ENCODE measurements at places on chromosomes 2 and 18. TPM values are rescaled to one million over a fixed set of nuclear protein-coding genes. Genes with fewer than 3 reads are reported as not detected.

DNA sequence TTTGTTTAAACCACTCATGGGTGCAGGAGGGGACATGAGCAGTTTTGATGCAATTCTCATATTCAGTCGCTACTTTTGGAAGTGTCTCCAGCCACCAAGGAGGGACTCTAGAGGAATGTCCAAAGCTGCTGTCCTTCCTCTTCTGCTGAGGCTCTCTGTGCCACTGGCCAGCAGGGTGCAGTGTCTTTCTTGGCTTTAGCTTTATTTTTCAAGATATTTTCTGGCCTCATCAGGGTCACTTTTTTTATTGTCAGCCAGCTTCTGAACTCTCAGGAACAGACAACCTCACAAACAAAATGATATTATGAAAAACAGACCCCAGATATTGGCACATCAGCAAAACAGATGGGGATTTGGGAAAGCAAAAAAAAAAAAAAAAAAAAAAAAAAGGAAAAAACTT is 289.3 kb upstream of the ZSWIM2 start:
- no peak for DNase-seq

DNA sequence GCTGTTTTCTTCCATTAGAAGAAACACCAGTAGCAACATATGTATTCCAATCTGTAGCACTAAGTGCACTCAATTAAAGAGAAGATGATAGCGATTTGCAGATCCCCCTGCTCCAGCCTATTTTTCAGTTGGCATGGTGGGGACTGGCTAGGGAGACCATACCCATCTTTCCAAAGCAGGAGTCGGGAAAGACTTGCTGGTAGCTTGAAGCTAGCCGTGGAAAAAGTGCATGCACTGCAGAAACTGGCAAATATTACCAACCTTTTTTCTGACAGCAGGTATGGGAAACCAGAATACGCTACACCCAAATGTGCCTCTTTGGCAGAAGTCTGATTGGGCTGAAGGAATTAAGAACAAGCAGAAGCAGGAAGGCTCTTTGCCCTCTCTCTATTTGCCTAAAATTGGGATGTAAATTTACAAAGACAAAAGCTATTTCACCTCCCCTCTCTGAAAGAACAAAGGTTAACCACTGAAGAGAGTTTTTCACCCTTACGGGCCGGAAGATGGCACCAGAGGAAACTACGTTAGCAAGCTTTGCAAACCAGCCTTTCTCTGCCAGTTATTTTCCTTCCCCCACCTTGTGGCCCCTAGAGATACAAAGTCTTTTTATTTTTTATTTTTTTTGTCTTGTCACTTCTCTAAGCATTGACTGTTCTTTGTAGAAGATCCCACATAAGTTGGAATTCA is 273.1 kb downstream of the DLGAP1 start:
- DNase-seq, result no peak

GRCh38 chr2:175030380-175031271 is 25.4 kb upstream of the CHN1 start:
- DNase-seq, result no peak

DNA sequence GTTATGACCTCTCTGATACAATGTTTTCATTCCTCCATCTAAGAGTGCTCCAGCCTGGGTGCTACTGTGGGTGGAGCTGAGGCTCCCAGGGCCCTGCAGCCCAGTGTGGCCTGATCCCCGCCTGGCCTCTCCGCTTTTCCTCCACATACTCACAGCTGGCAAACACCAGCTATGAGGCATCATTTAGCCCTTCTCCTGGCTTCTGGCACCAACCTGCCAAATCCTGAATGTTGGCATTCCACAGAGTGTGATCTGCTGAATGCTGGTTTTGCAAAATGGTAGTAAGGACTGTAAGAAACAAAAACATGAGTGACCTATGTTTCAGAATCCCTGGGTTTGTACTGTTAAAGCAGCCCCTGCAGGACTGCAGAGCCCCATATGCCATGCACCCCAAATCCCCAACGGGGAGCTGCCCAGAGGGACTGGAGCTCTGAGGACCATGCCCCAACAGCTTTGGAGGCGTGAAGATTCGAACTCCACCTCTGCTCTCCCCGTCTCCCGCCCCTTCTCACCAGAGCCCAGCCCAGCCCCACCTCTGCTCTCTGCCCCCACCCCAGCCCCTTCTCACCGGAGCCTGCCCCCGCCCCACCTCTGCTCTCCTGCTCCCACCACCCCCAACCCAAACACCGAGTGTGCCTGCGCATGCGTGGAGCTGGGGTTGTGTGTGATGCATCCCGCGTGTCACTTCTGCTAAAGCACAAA is 4.2 kb downstream of the SLC66A2 start:
- DNase-seq, result peak; percentile 48

- peak; percentile 57 for DNase-seq
Measured at GRCh38 chr2:239179851-239180371, 220.9 kb downstream of the HDAC4 start.

Gene GKN2
- not detected for total RNA-seq

All from sigmoid colon (tissue), 7 donors.